Omental fat pad (tissue), 4 donors: ENCODE measurements at places on chromosomes 7 and 10.
A peak's percentile ranks its signal among the peaks of the same experiment; 100 is the strongest.

- no peak for DNase-seq
Measured at GRCh38 chr10:124546055-124546369, 84.4 kb downstream of the LHPP start.

DNA sequence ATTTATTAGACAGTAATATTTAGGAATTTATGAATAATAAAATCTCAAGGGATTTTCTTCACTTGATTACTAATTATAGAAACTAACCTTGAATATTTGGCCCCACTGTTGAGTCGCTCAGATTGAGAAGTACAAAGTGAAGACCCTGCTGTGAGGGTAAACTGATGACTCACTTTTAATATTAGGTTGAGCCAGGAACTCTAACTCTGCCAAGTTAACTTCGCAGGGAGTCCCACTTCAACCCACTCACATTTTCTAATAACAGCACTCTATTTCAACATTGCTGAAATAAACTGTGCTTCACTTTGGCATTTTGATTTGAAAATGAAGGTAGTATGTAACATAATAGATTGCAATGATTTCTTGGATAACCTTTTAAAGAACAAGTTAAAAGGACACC is 200.7 kb downstream of the POLR1F start:
- no peak for DNase-seq

DNA sequence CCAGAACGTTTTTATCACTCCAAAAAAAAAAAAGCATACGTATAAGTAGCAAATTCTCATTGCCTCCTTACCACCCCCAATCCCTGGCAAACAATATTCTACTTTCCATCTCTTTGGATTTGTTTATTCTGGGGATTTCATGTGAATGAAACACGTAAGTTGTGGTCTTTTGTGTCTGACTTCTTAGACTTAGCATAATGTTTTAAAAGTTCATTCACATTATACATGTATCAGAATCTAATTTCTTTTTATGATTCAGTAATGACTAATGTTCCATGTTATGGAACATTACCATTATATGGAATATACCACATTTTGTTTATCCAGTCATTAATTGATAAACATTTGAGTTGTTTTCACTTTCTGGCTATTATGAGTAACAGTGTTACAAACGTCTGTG is 12.5 kb upstream of the KLHL7 start:
- DNase-seq: no peak

- DNase-seq: no peak
Measured at GRCh38 chr7:87926581-87927461, 7.2 kb upstream of the ADAM22 start.

DNA sequence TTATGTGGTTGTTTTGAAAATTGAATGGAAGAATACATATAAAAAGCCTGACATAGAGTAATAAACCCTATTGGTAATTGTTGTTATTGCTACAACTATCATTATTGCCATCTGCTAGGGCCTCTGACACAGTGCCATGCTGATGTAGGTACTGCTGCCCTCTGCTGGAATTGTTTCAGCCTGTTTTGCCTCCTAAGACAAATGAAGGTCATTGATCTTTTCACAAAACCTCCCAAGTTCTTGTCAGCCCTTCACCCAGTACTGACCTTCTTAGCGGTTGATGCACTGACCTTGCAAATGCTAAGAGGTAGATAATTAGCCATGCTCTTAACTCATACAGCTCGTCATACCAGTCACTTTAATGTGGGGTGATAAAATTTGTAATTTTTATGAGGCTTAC is 975.2 kb downstream of the SORCS1 start:
- DNase-seq: no peak

- no peak for DNase-seq
Measured at GRCh38 chr7:21617916-21618390, 75.1 kb downstream of the DNAH11 start.

- DNase-seq: no peak
Measured at GRCh38 chr7:26655781-26656180, 208.6 kb downstream of the SKAP2 start.

DNA sequence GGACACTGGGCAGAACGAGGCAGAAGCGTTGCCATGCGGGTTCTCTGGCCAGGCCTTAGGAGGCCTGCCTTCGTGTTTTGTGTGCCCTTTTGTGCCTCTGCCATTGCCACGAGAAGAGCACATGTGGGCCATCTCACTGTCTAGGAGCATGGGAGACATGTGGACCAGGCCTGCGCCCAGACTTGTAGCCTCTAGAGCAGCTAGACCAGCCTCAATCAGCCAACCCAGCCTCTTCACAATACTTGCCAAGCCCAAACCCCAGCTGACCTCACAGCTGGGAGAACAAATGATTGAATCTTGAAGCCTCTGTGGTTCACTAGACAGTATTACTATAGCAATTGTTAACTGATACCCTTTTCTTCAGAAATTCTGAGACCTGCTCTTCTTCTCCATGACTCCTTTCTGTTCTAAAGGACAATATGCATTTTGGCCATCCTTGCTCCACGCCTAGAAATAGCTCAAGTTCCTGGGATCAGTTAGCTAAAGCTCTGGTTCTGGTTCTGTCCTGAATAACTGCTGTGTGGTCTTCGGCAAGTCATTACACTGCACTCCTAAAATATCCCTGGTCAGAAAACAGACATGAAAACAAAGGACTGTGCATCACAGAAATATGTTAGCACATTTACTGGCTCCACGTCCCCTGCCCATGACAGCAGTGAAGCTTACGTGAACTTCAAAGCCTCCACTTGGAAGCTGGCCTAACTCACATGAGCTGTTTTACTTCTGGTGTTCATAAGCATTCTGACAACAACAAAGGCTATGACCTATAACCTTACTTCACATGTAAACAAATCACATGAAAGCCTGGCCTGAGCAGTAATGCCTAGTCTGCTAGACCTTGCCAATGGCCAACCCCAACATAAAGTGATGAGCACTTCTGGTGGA is 72.3 kb upstream of the MKRN1 start:
- no peak for DNase-seq

- DNase-seq: peak; percentile 31
Measured at GRCh38 chr7:140924019-140924820, 509 bp downstream of the BRAF start.

- no peak for DNase-seq
Measured at GRCh38 chr10:4820804-4821401, 5.1 kb upstream of the AKR1E2 start.

DNA sequence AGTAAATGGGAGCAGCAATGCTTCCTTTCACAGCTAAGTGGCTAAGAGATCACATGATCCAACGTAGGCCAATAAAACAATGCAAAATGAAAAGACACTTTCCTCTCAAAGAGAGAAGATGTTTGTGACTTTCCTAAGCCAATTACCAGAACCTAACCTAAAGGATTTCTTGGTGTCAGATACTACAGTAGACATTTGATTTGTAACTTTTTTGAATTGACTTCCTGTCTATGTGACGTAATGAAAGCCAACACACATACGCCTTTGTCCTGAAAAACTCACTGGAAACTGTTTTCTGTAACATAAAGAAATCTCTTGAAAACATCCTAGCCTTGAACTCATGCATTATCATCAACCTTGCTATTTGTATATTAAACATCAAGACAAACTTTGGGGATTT is 417.1 kb downstream of the GPAM start:
- DNase-seq: no peak

DNA sequence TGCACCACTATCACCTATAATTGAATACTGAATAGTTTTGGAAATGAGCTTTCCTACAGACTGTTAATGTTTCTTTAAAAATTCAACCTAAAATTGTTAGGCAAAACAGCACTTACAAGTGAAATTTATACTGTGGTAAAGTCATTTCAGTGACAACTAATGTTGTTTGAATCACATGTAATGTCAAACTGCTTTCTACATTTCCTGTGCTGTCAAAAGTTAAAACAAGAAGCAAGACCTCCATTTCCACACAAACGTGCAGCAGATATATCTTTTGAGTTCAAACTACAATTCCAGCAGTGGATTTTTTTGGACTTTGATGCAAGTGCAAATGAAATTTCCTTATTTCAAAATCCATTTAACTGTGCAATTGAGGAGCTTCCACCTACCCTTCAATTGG is 199.8 kb downstream of the RNLS start:
- DNase-seq: no peak

DNA sequence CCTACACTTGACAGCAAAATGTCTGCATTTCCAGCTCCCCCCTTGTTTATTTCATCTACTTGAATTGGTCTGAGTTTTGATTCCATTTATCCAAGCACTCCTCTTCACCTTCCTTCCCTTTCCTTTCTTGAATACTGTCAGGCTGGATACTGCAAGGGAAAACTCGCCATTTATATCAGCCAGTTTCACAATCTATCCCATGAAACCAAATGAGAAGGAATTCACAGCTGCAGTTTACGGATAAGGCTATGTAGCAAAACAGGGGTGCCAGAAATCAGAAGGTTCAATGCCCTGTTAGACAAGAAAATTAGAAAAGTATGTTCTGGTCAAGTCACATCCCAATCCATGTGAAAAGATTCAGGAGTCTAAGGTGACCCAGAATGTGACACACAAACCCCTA is 28.1 kb downstream of the CCDC6 start:
- no peak for DNase-seq

- no peak for DNase-seq
Measured at GRCh38 chr7:2224491-2224928, 8.2 kb downstream of the MAD1L1 start.

GRCh38 chr10:46517541-46517940 is 38.9 kb downstream of the GPRIN2 start:
- DNase-seq: no peak

- no peak for DNase-seq
Measured at GRCh38 chr10:113323985-113324384, 228.9 kb upstream of the HABP2 start.

DNA sequence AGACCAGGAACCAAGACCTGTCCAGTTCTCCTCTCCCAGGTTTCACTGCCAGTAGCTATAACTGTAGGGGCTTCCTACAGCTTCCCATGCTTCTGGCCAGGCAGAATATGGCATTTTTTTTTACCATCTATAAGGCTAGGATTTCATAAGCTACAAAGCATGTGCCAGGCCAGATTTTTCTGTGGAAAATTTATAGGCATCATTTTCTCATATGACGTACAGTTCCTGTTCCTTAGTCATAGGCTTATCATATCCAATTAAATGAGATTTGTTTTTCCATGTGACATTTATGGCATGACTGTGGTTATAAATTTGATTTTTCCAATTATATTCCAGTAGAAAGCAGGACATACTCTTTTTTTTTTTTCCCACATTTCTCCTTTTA is 208.6 kb upstream of the NPY start:
- DNase-seq: no peak

DNA sequence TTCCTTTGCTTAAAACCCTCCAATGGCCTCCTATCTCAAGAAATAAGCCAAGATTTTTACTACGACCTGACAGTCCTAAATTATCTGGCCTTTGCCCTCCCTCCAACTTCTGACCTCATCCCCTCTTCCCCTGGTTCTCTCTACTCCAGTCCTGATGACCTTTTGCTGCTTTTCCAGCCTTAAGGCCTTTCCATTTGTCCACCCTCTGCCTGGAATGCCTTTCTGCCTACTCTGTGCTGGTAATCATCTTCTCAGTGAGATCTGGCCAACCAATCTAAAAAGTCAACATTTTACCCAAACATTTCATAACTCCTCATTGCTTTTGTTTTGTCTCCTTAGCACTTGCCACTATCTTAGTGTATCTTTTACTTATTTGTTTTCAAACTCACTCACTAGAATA is 75.7 kb downstream of the VPS41 start:
- no peak for DNase-seq

GRCh38 chr10:76403912-76404311 is 972.5 kb downstream of the LRMDA start:
- no peak for DNase-seq

GRCh38 chr10:99527526-99528493 is 4.9 kb upstream of the NKX2-3 start:
- no peak for DNase-seq
